ENCODE measurements at places on chromosomes 5 and 9. TPM values are rescaled to one million over a fixed set of nuclear protein-coding genes. Genes with fewer than 3 reads are reported as not detected.

Gene TLR4
- total RNA-seq = 15.5 TPM

Gene NUTM2G
- total RNA-seq = not detected

Gene PCDHB16
- total RNA-seq = 0.03 TPM

Gene HK3
- total RNA-seq = not detected

Gene PCDHA9
- total RNA-seq = not detected

Gene C5orf52
- total RNA-seq = not detected

Gene ADGRD2
- not detected for total RNA-seq

Gene PCDHGA4
- total RNA-seq = 0.71 TPM

Gene SLCO6A1
- not detected for total RNA-seq

Gene OR13D1
- not detected for total RNA-seq

Gene PDZD2
- total RNA-seq = 0.87 TPM

Gene RAB24
- 31.5 TPM for total RNA-seq

Gene SOHLH1
- not detected for total RNA-seq

Gene CNTFR
- total RNA-seq = not detected

Gene TRMT10B
- 2.8 TPM for total RNA-seq

Gene STX17
- total RNA-seq = 9.4 TPM

Gene TNFSF8
- total RNA-seq = not detected

Gene CMBL
- 19.9 TPM for total RNA-seq

Gene IFNA17
- total RNA-seq = not detected

Gene FAM81B
- total RNA-seq = not detected

Gene IFNK
- total RNA-seq = not detected

Gene NEUROG1
- not detected for total RNA-seq

Gene TMEM252
- not detected for total RNA-seq

Gene MCC
- total RNA-seq = 8.1 TPM

Gene PCDHB3
- total RNA-seq = not detected

Gene SPIN1
- 56.9 TPM for total RNA-seq

Gene SNCAIP
- 6.5 TPM for total RNA-seq

Gene CDHR2
- total RNA-seq = not detected

Gene RANBP17
- total RNA-seq = 8.4 TPM

Gene EPB41L4B
- 3.6 TPM for total RNA-seq

Gene TMC1
- total RNA-seq = not detected

Gene ANKDD1B
- total RNA-seq = not detected

Gene GDNF
- total RNA-seq = 1.4 TPM

Gene ANKRD18B
- 3.7 TPM for total RNA-seq

Gene SMIM33
- total RNA-seq = not detected

Gene GDF9
- 0.21 TPM for total RNA-seq

Gene THBS4
- 0.53 TPM for total RNA-seq

Gene ORM2
- not detected for total RNA-seq

Gene WNK2
- total RNA-seq = not detected

All from HT1080 (cell line).